ENCODE measurements at places on chromosomes 12 and 14. TPM values are rescaled to one million over a fixed set of nuclear protein-coding genes. Genes with fewer than 3 reads are reported as not detected.

Gene WNT1
- not detected for total RNA-seq

Gene CHGA
- 37.9 TPM for total RNA-seq

Gene CLEC2B
- 2.7 TPM for total RNA-seq

Gene IL31
- not detected for total RNA-seq

DNA sequence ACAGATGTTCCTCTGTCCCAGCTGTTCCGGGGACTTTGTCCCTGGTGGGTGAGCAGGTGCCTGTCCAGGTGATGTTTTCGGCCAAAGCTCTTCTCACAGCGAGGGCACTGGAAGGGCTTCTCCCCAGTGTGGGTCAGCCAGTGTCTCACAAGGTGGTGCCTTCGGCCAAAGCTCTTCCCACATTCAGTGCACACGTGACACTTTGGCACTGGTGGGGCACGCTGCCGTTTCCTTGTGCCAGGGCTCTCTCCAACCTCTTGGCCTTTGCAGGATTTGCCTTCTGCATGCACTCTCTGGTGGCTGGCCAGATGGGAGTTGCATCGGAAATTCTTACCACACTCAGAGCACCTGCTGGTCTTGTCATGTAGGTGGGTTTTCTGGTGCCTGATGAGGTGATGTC is 7.7 kb downstream of the ZNF641 start:
- DNase-seq: no peak

GRCh38 chr12:51869496-51869865 is 18.4 kb upstream of the ANKRD33 start:
- no peak for DNase-seq

GRCh38 chr12:113469949-113470743 is 1.5 kb downstream of the LHX5 start:
- no peak for DNase-seq

- no peak for DNase-seq
Observed at GRCh38 chr12:118334241-118334640, 38.5 kb downstream of the TAOK3 start.

GRCh38 chr14:76146976-76147375 is 4.7 kb upstream of the GPATCH2L start:
- no peak for DNase-seq

DNA sequence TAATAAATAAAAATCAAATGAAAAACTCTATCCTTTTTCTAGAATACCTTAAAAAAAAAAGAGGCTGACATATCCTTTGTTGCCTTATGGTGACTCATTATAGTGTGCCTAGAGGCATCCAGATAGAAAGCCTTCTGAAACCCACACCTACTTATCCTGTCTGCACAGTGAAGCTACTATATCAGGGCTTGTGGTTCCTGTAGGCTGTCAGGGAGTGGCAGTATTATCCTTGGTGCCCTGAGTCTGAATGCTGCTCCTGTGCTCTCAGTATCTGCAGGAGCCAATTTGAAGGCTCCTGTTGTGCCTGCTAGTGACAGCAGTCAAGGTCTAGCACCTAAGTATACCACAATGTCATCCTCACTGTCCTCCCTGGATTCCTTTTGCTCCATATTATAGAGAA is 168.4 kb upstream of the AVPR1A start:
- no peak for DNase-seq

- no peak for DNase-seq
Observed at GRCh38 chr12:78540606-78541336, 323.8 kb upstream of the SYT1 start.

DNA sequence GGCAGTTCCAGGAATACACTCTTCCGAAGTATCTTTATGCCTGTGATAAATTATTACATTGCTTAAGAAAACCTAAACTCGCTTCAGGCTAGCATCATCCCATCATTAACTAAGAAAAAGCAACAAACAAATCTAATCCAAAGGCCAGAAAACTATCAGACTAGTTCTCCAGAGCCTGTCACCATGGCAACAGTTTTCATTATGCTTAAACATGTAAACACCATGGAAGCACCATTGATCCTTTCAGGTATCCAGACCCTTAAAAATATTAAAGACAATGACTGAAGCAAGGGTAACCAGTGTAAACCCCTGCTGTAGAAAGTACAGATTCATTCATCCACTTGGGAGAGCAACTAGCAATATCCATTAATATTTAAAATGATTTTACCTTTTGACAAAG is 9.8 kb downstream of the DAD1 start:
- no peak for DNase-seq

- DNase-seq: no peak
Observed at GRCh38 chr12:94174576-94174975, 26.2 kb downstream of the PLXNC1 start.

GRCh38 chr12:76460807-76461206 is 98.8 kb downstream of the OSBPL8 start:
- DNase-seq: no peak

- DNase-seq: no peak
Observed at GRCh38 chr14:91129261-91129660, 15.4 kb downstream of the DGLUCY start.

GRCh38 chr14:104149617-104150135 is 11.3 kb downstream of the KIF26A start:
- no peak for DNase-seq

DNA sequence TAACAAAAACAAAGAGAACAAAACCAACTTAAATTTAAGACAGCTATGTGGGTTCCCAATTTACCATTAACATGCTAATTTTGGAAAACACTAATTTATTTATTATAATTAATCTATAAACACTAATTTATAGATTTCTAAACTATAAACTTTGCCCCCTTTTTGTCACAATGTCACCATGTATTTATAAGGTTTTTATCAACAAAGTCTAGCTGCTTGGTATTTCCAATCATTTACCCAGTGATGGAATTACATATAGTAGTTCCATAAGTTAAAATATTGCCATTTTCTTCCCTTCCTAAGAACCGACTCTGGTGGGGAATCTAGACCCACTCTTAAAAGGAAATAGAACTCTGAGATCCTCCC is 140.7 kb downstream of the PPM1H start:
- DNase-seq: no peak

DNA sequence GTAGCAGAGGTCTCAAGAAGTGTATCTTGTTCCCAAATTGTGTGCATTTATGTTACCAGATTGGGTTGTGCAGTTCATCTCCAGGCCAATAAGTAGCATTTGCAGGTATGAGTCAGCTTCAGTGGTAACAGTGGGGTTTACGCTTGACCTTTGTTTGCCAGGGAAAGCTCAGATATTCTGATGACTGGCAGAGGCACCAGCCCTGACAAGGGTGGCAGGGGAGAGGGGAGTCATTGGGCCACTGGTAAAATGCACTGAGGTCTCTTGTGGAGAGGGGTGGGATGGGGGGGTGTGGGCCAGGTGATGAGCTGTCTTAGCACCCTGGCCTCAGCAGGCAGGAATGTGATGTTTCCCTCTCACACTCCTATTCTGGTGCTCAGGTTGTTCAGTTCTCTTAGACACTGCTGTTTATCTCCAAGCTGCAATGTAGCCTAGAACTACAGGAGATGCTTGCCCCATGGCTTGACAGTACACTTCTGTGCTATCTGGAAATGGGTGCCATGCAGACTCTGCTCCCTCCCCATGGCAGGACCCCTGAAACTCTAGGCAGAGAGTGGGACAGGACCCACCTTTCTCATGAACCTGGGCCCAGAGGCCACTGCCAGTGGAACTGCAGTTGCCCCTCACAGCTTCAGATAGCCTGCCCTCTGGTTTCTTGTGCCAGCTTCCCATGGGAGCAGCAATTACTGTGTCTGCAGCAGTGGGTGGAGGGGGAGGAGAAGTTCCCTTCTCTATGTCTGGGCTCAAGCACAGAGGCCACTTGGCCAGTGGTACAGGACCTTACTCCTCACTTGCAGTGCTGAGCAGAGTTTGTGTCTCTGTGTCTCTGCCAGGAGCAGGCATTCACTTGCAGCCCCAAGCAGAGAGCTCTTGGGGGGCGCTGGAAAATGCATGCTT is 31.9 kb downstream of the USP15 start:
- DNase-seq: no peak

- DNase-seq: no peak
Observed at GRCh38 chr14:52220924-52221811, 46.3 kb upstream of the PTGDR start.
